Activated CD4-positive, alpha-beta T cell treated with anti-CD3 and anti-CD28 coated beads, Interleukin-2, amount 10 ng/mL, durations not matched to agents 7 days and 5 days (primary cell): ENCODE measurements at places on chromosomes 4 and X.

- DNase-seq = no peak
Observed at GRCh38 chr4:110184140-110184790, 14.2 kb downstream of the ELOVL6 start.

GRCh38 chr4:156594624-156595023 is 377.0 kb downstream of the PDGFC start:
- no peak for DNase-seq

DNA sequence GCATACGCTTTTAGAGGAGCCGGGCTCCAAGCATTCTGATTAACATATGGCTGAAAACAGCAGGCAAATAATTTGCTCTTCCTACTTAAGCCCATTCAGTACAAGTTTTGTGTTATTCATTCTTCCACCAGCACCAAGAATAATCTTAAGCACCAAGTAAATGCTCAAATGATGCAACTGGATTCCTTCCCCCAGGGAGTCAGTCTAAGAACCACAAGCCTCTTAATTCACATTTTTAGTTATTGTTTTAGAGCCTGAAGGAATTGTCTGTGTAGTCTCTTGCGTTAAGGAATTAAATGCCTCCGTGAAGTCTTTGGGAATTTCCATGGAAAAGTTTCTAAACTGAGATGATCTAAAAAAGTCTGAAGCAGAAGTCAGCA is 61.5 kb upstream of the MAGEB2 start:
- DNase-seq = no peak

- no peak for DNase-seq
Observed at GRCh38 chr4:160319221-160319867, 1216.5 kb downstream of the RAPGEF2 start.

DNA sequence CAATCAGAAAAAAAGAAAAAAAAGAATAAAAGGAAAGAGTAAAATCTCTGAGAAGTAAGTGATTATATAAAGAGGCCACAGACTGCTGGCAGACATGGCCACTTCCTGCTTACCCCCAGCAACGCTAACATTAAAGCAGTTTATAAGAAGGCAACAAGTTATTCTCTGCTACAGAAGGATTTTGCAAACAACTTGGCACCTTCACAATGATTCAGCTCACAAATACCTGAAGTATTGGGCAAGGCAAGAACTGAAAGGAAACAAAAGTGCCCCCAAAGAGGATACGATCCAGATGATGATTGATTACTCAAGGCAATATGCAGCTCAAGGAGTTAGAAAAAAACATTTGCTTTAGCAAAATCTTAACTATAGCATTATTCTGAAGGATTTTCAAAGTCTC is 718.8 kb downstream of the KLHL13 start:
- DNase-seq = no peak

DNA sequence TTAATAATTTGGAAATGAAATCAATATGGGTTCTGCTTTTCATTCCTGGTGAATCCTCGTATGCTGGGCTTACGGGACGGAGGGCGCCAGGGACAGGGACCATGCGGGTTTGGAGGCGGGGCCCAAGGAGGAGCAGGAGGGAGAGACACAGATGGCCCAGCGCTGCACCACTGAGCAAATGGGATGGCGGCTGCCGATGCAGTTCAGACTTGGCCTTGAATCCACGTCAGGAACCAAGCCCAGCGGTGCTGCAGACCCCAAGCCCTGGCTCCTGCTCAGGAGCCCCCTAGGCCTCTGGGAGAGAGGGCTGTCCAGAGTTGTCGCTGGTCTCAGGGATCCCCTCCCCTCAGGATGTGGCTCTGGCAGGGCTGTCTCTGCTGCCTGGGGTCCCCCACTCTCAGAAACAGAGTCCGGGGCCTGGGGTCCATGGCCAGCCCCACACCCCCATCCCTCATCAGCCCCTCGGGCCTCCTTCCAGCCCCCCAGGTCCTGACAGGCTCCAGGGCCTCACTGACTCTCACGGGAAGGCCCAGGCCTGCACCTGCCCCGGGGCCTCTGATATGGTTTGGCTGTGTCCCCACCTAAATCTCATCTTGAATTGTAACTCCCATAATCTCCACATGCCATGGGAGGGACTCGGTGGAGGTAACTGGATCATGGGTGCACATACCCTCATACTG is 75.2 kb downstream of the FAM53A start:
- DNase-seq = no peak

DNA sequence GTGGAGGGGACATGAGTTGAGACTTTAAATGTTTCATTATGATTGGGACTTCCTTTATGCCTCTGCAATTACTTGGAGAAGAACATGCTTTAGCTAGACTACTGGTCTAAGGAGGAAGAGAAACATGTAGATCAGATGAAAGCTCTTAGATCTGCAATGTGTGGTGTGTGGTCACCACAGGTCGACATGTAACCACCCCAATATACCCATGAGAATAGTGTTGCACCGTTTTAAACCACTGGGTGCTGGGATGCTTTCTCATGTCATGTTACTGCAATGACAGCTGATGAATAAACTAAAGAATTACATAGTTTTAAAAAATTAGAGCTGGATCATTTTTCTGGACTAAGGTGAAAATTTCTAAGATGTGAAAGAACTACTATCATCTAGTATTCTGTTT is 1039.7 kb downstream of the RAPGEF2 start:
- DNase-seq = no peak

DNA sequence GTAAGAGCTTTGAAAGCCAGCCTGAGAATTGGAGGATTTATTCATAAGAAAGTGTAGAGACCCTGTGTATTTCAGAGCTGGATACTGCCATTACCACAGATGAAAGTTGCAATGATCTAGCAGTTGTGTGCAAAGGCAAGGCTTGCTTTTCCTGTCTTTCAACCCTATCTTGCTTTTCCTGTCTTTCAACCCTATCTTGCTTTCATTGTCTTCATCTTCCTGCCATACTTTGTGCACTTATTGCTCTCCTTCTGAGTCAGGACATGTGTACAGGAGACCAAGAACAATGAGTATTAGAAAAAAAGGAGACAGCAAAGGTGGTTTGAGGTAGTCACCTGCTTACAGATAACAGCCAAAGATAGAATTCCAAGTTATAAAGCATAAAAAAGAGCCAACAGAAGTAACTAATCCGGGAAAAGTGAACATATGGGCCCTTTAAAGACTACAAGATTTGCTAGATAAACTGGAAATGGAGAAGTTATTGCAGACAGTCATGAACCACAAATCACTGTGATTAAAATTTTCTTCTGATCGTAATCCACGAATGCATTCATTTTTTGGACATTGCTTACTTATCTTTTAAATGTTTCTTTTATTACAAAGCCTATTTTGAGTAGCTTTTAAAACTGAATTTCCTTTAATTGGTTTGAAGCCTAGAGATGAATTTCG is 17.2 kb downstream of the C1QTNF7 start:
- no peak for DNase-seq

GRCh38 chr4:66565801-66566200 is 895.5 kb upstream of the EPHA5 start:
- no peak for DNase-seq

DNA sequence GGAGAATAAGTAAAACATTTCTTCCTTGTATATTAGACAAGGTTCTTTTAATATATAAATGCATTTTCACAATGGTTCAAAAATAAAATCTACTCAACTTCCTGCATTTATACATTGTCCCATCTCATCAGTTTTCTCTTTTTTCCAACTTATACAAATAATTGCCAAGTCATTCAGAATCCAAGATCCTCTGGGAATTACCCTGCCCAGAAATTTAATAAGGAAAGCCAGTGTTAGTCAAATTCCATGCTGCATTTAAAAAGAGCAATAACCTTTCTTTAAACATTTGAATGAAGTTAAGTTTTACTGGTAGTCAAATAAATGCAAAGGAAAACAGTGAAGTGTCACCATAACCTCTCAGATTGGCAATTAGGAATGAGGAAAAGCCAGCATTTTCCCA is 357.9 kb downstream of the PPP3CA start:
- DNase-seq = no peak

DNA sequence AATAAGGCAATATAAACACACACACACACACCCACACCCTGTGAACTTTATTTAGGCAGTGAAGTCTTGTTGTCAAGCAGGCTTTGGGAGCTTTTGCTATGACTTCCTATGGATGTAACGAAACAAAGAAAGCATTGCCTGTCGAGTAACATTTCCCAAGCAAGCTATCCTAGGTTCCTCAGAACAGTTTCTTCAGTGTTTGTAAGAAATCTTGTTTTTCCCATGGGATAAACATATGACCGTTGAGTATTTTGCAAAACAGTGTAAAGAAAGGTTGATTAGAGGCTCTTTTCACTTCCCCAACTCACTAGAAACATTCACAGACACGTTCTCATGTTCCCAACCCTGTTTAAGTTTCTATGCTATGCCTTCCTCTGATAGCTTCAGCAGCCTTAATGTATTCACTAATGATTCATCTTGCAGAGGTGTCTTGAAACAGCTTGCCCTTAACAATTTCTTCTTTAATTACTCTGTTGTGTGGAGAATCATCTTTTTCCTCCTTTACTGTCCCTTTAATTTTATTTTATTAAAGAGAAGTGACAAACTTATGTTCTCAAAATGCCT is 1947.1 kb upstream of the TENM3 start:
- DNase-seq = no peak

GRCh38 chr4:102757681-102758080 is 3.1 kb downstream of the MANBA start:
- no peak for DNase-seq

GRCh38 chrX:153800177-153800722 is 5.8 kb downstream of the SSR4 start:
- no peak for DNase-seq

- DNase-seq = peak; percentile 30
Observed at GRCh38 chrX:101417981-101418841, 10.2 kb downstream of the HNRNPH2 start.

- no peak for DNase-seq
Observed at GRCh38 chrX:135193740-135194139, 22.5 kb upstream of the CT55 start.

DNA sequence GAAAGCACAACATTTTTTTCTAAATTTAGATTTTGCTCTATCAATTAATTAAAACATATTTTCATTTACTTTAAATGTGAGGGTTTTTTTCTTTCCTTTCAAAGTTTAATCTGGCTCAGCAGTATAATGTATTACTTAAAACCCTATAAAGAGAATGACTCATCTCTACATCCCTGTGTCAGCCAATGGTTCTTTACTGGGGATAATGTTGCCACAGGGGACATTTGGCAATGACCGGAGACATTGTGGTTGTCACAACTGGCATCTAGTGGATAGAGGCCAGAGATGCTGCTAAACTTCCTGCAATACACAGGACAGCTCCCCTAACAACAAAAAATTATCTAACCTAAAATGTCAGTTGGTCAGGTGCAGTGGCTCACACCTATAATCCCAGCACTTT is 53.8 kb downstream of the SYNPO2 start:
- no peak for DNase-seq

DNA sequence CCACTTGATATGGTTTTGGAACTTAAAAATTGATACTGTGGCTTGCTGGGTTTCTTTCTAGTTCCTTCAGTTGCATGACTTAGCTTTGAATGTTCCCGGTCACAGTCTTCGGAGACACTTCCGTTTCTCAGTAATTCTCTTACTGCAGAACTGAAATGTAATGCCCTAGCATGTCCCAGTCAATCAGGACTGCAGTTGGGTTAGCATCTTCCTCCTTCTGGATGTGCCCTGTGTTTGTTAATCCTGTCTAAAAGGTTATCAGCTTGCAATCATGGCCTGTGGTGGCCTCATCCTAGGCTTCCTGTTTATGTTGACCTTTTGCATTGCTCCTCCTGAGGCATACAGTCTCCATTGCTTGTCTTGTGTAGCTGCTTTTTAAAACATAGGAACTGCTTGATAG is 275.9 kb downstream of the ARHGAP10 start:
- no peak for DNase-seq

GRCh38 chr4:145081756-145082155 is 16.2 kb downstream of the ANAPC10 start:
- no peak for DNase-seq

GRCh38 chrX:136577552-136577951 is 45.5 kb downstream of the VGLL1 start:
- DNase-seq = peak; percentile 77

- DNase-seq = no peak
Observed at GRCh38 chrX:20260885-20261284, 5.8 kb downstream of the RPS6KA3 start.

DNA sequence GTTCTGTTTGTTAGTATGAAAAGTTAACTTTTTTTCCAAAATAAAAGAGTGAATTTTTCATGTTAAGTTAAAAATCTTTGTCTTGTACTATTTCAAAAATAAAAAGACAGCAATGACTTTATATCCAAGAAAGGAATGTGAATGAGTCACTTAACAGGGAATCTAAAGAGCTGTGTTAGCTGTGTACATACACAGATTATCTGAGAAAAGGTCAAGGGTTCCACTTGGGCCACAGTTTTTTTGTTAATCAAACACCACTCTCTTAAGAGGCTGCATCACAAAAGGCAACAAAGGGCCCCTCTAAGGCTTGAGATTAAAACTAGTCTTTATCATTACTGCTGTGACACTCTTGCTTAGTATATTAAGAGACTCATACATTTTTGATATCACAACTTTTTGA is 82.1 kb downstream of the FIP1L1 start:
- DNase-seq = no peak

DNA sequence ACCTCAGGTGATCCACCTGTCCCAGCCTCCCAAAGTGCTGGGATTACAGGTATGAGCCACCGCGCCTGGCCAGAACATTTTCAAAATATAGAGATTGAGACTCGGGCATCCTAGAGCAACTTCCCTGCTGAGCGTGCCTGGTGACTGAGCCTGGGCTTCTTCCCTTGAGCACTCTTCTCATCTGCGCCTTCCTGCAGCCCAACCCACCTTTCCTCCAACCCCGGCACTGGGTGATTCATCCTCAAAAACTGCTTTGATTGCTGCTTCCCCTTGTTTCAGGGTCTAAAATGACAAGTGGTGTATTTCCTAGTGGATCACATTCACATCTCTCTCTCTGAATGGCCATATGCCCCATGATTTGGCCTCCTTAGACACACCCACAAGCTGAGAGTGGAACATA is 37.8 kb downstream of the PHKA2 start:
- no peak for DNase-seq

DNA sequence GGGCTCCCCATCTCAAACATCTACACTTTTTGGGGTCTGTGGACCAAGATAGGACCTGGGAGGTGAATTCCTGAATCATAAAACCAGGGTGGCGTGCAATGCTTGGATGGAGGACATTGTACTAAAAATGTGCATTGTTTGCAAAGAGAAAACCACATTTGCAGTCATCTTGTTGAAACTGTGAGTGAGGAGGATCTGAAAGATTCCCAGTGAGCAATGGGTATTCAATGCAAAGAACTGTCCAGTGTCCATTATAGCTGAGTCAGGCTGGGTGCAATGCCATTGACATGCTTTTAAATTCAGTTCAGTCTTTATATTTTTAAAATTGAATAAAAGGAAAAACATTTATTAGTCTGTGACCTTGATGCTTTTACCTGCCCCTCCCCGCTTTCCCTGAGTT is 215.7 kb downstream of the STK32B start:
- DNase-seq = no peak

GRCh38 chr4:26126994-26127393 is 193.8 kb upstream of the RBPJ start:
- DNase-seq = no peak

GRCh38 chr4:143421609-143422008 is 84.9 kb downstream of the GAB1 start:
- DNase-seq = no peak

- no peak for DNase-seq
Observed at GRCh38 chr4:68905598-68905938, 46.0 kb downstream of the UGT2A3 start.

- DNase-seq = no peak
Observed at GRCh38 chr4:161937596-161937995, 226.2 kb downstream of the FSTL5 start.

GRCh38 chr4:37891260-37892159 is 626 bp downstream of the TBC1D1 start:
- peak; percentile 77 for DNase-seq
